ENCODE measurements at places on chromosomes 4 and X.

DNA sequence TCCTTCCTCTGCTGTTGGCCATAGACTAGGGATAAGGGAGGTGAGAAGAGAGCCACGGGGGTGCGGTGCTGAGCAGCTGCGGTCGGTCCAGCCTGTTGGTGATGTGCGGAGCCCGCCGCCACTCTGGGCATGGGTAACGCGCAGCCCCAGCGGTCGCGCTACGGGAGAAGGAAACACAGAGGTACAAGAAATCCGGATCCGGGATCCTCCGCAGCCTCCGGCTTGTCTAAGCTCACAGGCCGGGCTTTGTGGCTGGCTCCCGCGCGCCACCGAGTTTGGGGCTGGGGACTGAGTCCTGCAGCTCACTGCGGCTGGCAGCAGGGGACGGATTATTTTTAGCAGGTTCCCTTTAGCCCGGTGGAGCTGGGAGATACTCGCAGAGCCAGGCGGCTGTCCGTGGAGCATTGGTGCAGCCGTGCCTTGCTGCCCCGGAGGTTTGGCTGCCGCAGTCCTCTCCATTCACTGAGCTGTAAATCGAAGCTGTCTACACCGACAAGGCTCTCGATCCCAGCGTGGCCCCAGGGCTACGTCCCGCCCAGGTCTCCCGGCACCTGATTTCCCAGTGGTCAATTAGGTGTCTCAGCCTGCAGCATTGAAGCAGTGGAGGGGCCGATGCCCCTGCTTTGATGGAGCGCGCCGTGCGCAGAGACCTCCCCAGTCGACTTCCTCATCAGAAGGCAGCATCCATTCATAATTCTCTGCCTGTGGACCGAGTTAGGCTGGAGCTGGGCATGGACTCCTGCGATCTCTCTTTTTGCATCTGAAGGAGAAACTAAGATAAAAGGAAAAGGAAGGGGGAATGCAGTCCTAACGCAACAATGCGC lies 81.9 kb upstream of the SCML1 start:
- DNase-seq: no peak

DNA sequence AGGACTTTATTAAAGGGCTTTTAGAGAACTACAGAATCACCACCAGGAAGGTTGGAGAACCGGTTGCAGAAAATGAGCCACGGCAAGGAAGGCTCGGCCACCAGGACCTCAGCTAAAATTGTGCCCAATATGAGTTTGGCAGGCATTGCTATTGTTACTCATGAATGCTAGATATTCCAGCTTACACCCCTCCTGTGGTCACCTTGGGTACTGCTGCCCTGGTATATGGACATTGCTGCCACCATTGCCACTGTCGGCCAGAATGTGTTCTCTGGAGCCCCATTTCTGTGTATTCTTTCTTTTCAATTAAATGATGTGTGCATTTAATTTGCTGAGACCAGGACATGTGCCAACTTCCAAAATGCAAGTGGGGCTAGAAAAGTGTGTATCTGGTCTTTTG lies 626.7 kb upstream of the BOD1L1 start:
- DNase-seq: no peak

DNA sequence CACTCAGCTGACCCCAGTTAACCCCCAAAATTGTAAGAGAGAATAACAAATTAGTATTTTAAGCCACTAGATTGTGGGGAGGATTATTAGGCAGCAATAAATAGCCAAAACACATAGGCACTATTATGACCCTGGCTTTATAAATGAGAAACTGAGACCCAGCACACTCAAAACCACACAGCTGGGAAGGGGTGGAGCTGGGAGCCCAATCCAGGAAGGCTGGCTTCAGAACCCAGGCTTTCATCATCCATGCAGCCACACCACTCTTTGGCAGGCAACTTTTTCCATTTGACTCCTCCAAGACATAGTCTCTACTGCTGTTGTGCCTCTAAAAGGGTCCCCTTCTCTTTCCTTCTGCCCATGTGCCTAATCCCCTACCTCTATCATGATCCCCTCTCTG lies 253.8 kb downstream of the DHX15 start:
- no peak for DNase-seq

DNA sequence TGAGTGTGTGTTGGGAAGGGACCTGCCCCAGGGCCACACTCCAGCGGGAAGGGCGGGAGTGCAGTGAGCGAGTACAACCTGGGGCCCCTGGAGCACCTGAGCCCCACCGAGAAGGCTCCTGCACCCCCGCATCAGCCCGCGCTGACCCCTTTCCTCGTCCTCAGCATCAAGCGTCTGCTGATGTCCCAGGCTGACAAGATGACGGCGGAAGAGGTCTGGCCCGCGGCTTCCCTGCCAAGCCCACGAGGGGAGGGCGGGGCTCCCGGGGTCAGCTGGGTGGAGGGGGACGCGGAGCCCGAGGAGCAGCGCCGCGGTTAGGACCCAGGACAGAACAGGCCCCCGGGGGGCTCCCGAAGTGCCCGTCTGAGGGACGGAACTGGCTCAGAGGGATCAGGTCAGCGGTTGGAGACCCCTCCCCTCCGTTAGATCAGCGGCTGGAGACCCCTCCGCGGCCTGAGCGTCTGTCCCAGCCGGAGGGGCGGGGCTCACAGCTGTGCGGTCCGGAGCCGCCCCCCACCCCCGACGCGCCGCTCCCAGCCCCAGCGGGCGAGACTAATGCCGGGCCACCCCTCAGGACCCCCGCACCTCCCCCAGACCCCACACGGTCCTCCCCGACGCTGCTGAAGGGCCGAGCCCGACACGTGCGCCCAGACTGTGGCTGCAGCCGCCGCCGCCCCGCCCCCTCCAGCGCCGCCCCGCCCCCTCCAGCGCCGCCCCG lies 6.7 kb downstream of the MYL5 start:
- DNase-seq: no peak

DNA sequence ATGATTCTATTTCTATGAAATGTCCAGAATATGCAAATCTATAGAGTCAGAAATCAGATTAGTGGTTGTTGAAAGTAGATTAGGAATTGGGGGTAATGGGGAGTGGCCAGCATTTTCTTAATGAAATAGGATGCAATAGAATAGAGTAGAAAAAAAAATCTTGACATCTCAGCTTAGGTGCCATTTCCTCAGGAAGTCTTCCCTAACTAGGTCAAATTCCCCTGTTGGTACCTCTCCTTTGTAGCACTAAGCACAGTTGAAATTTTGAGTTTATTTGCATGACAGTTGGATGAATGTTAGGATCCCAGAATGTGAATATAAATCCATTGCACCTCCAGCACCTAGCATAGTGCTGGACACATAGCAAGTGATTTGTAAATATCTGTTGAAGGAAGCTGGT lies 30.0 kb upstream of the PDK3 start:
- DNase-seq: no peak

DNA sequence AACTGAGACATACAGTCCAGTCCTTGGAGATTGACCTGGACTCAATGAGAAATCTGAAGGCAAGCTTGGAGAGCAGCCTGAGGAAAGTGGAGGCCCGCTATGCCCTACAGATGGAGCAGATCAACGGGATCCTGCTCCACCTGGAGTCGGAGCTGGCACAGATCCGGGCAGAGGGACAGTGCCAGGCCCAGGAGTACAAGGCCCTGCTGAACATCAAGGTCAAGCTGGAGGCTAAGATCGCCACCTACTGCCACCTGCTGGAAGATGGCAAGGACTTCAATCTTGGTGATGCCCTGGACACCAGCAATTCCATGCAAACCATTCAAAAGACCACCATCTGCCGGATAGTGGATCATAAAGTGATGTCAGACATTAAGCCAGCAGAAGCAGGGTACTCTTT lies 20.4 kb upstream of the FRMPD3 start:
- DNase-seq: no peak

DNA sequence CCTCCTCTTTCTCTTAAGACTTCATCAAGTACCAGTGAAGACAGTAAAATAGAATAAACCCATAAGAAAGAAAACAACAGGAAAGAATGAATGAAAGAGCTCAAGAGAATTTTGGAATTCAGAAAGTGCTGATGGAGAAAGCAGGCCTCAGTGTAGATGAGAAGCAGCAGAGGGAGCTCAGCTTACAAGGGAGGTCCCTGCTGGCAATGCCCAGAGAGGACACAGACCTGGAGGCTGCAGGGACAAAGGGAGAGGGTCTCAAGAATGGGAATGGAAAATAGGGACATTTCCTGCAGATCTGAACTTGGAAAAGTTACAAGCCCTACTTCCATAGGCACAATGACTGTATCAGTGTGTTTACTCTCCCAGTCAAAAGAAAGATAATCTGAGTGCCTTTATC lies 64.5 kb upstream of the MAGEA10 start:
- DNase-seq: no peak

- no peak for DNase-seq
Measured at GRCh38 chr4:47612116-47613023, 127.3 kb downstream of the ATP10D start.

- no peak for DNase-seq
Measured at GRCh38 chr4:101286663-101287062, 60.7 kb downstream of the PPP3CA start.

GRCh38 chr4:145830699-145831098 lies 107.9 kb downstream of the ZNF827 start:
- no peak for DNase-seq

DNA sequence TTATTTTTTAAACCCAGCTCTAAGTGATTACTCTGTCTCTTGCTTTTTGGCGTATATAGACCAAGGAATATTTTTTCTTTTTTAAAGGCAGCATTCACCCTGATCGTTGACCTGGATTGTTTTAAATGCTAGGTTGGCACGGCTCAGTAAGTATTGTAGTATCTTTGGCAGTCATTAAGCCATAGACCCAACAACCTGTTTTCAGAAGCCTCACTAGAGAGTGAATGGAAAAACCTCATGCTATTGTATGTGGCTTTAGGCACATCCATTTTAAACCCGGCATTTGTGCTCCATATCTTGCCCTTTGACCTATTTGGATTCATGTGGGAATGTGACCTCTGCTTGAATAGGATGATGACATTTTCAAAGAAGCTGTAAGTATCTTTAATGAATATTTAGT lies 183.9 kb downstream of the SNCA start:
- DNase-seq: no peak

- no peak for DNase-seq
Measured at GRCh38 chrX:1860936-1861594, 246.2 kb downstream of the ASMT start.

DNA sequence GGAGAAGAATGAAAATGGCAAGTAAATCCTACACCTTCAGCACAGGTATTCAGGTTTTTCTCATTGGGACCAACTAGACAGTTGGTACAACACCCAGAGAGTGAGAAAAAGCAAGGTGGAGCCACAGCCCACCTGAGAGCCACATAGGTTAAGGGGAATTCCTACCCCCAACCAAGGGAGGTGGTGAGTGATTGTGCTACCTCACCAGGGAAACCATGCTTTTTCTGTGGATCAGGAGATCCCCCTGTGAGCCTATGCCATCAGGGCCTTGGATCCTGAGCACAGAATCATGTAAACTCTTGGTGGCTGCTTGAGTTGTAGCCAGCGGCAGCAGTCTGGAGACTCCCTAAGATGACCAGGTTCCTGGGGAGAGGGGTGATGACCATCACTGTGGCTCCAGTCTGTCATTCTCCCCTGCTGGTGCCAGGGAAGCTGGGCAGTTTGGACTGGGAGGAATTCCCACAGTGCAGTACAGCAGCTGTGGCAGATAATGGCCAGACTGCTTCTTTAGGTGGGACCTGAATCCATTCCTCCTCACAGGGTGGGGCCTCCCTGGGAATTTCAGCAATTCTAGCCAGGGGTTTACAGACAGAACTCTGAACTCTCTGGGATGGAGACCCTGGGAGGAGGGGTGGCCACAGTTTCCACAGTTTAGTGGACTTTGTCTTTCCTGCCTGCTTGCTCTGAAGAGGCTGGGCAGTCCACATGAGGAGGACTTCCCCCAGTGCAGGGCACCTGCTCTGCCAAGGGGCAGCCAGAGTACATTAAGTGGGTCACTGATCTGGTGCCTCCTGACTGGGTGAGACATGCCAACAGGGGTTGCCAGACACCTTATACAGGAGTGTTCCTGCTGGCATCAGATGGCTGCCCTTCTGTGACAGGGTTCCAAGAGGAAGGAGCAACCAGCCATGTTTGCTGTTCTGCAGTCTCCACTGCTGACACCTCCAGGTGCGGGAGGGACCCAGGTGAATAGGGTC lies 43.2 kb downstream of the PARM1 start:
- no peak for DNase-seq

- DNase-seq: no peak
Measured at GRCh38 chrX:110414273-110414672, 55.6 kb downstream of the RTL9 start.

GRCh38 chrX:110228453-110228852 lies 89.4 kb downstream of the AMMECR1 start:
- DNase-seq: no peak

GRCh38 chr4:24846716-24847115 lies 51.3 kb downstream of the SOD3 start:
- no peak for DNase-seq

- DNase-seq: no peak
Measured at GRCh38 chr4:168859888-168860694, 150.0 kb downstream of the CBR4 start.

DNA sequence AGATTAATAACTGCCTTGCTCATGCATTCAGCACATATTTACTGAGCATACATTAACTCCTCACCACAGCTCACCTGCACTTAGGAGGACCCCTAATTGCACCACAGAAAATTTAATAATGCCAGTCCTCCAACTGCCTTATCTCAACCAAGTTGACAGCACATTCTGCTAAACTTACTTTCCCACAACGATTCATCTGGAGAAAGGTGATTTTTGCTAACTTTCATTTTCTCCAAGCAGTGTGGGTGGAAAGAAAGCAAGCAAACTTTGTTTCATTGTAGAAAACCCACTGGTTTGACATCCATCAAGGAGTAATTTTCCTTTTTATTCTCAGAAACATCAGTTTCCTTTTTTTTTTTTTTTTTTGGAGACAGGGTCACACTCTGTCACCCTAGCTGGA lies 49.1 kb downstream of the RASGEF1B start:
- DNase-seq: no peak

DNA sequence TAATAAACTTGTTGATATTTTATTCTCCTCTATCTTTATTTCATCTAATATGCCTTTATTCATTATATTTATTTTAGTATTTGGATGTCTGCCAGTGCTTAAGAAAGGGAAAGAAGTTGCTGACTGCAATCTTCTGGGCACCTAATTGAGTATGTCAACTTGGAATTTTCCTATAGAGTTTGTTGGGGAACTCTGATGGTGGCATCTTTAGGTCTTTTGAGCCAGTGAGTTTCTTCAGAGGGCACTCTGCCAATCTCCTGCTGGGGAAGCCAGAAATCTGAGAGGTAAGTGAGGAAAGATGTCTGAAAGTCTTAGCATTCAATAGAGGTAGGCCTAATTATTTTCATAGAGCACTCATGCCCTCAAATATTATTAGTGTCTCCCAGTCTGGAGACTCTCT lies 475.0 kb downstream of the GABRG1 start:
- DNase-seq: no peak

Data from left renal cortex interstitium (tissue), 4 donors.